ENCODE measurements at places on chromosomes 2 and 18.
A peak's percentile ranks its signal among the peaks of the same experiment; 100 is the strongest.

DNA sequence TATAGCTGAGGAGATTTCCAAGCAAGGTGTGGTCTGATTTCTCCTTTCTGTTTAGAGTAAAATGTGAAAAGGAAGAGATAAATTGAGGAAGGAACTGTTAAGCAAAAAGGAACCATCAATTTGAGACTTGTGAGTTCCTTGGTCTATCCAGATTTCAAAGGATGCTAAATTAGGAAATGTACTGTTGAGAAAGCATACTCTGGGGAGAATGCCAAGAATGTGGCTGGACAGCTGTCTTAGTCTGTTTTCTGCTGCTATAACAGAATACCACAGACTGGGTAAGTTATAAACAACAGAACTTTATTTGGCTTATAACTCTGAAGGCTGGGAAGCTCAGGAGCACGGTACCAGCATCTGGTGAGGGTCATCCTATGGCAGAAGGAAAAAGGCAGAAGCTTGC lies 1097.2 kb downstream of the TDRD15 start:
- DNase-seq: no peak

- DNase-seq: no peak
Measured at GRCh38 chr2:191512874-191513273, 165.1 kb upstream of the NABP1 start.

GRCh38 chr2:48148841-48149430 lies 242.6 kb upstream of the FBXO11 start:
- no peak for DNase-seq

- no peak for DNase-seq
Measured at GRCh38 chr2:199756211-199756610, 94.8 kb downstream of the FTCDNL1 start.

- no peak for DNase-seq
Measured at GRCh38 chr18:25921677-25922421, 168.6 kb downstream of the SS18 start.

DNA sequence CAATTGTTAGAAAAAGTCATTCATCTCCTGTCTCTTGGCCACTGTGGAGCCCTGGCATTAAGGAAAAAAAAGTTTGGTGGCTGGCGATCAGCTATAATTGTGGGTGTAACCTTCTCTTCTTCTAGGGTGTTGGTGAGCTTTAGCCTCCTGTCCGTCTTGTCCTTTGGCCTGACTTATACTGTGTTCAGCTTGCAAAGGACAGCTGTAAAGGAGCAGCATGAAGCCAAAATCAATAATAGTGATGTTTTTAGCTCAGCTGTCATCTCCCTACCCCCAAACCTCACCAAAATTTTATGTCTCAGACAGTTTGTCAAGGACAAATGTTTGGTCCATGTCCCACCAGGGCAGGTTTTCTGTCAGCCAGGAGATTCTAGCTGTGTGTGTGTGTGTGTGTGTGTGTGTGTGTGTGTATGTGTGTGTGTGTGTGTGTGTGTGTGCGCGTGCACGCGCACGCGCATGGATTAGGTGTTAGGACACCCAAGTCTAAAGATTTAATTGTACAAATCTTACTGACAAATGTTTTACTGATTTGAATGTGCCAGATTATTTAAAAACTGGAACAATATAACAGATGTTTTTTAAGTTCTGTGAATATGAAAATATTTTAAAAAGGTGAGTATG lies 109.2 kb downstream of the PTPRM start:
- no peak for DNase-seq

DNA sequence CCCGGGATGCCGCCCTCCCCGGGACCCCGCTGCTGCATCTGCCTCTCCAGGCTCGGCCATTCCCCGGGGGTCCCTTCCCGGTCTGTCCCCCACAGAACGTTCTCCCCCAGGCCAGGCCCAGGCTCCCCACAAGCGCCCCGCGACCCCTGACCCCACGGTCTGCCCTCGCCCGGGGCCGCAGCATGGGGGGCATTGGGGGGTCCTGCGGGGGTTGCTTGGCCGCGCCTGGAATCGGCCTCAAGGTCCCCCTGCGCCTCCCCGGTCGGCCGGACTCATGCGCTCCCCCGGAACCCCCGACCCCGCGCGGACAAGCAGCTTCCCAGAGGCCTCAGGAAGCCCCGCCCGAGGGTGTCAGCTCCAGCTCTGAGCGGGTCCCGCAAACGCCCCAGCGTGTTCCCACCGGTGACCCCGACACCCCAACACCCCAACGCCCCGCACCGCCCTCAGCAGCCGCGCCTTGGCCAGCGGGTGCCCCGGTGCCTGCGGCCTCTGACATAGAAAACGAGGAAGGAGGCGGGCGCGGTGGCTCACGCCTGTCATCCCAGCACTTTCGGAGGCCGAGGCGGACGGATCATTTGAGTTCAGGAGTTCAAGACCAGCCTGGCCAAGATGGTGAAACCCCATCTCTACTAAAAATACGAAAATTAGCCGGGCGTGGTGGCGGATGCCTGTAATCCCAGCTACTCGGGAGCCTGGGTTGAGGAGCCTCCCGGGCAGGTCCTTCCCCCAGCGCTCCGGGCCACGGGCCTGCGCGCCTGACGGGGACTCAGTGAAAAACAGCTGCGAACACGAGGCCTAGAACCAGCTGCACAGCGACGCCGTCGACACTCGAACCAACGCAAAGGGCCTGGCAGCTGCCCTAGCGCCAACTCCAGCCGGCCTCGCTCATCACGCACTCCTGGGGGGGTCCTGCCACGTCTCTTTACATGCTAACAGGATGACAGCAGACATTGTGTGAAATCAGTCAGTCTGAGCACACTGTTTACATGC lies 61.8 kb upstream of the CTDP1 start:
- no peak for DNase-seq

GRCh38 chr2:26175466-26176278 lies 2.8 kb downstream of the GAREM2 start:
- DNase-seq: no peak

- no peak for DNase-seq
Measured at GRCh38 chr2:199979398-199979797, 24.0 kb downstream of the MAIP1 start.

- DNase-seq: no peak
Measured at GRCh38 chr2:166643980-166644379, 149.9 kb upstream of the SCN7A start.

GRCh38 chr2:143926736-143927135 lies 593.2 kb downstream of the ZEB2 start:
- no peak for DNase-seq

- no peak for DNase-seq
Measured at GRCh38 chr2:127572841-127573240, 37.4 kb downstream of the MYO7B start.

- peak; percentile 25 for DNase-seq
Measured at GRCh38 chr2:216328347-216328746, 43.9 kb downstream of the MARCHF4 start.

DNA sequence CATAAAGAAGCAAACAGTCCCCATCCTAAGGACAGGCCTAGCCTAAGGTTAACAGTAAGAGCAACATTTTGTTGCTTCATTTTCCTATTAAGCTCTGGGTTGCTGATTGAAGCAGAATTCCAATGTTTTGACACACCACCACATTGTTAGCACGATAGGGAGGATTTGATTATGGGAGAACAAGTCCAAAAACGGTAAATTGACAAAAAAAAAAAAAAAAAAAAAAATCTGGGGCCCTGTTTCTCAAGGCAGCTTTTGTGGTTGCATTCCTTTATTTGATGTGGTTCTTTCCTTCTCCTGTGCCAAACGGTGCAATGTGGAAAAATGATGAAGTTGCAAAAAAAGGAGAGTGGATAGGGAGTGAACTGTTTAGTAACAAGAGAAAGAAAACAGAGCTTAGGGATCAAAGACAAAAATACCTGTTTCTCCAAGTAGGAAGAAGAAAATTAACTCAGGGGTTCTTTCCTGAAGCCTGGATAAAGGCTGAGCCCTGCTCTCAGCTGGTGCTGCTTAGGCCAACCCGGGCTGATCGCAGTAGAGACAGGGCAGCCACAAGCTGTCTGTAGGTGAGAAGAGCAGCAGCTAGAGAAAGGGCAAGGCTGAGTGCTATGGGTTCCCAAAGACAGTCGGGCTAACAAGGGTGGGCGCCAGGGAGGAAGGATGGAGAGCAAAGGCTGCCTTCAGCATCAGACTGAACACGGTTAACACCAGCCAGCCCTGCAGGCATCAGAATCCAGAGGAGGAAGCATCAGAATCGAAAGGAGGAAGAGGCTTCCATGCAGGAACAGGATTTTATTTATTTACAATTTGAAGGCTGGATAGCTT lies 167.8 kb upstream of the FOSL2 start:
- peak; percentile 94 for DNase-seq

DNA sequence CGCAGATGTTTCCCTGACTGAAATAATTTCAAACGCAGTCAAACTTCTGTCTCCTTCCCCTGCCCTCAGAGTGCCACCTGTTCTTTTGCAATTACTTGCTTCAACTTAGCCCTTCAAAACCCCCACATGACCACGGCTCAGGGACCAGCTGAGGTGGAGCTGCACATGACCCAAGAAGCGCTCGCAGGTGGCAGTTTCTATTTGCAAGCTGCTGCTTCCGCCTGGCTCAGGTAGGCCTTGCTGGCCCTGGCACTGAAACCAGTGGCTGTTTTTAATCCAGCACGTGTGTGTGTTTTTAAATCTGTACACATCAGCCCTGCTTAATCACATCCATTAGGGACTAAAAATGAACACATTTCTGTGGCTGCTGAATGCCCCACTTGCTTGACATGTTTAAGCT lies 95.3 kb downstream of the CCDC93 start:
- DNase-seq: no peak

DNA sequence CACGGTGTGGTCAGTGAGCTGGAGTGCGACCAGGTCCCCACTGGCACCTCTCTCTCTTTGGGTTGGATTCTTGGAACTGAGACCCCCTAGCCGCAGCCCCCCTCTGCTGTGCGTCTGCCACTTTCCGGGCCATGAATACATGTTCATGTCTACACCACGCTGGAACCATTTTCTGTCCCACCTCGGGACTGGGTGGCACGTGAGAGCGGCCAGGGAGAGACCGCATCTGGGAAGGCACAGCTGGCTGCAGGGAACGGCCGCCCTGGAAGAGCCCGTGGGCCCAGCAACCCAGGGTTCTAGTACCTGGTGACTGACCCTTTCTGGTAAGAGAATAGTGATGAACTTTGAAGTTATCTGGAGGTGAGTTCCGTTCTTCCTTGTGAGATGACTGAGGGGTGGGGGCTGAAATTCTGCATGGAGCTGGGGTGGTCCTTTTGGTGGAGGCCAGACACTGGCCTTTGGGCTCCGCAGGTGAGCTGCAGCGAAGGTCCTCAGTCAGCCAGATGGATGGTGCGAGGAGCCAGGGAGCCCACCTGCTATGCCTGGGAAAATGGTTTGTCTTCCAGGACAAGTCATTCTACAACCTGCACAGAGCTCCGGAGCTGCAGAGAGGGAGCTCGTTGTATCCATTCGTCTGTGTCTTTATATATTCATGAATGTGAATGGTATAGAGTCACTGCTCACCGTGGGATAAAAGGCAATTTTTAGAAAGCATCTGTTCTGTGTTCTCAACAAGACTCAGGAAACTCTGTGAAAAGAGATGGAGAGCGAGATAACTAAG lies 223.5 kb downstream of the NDUFA10 start:
- no peak for DNase-seq

DNA sequence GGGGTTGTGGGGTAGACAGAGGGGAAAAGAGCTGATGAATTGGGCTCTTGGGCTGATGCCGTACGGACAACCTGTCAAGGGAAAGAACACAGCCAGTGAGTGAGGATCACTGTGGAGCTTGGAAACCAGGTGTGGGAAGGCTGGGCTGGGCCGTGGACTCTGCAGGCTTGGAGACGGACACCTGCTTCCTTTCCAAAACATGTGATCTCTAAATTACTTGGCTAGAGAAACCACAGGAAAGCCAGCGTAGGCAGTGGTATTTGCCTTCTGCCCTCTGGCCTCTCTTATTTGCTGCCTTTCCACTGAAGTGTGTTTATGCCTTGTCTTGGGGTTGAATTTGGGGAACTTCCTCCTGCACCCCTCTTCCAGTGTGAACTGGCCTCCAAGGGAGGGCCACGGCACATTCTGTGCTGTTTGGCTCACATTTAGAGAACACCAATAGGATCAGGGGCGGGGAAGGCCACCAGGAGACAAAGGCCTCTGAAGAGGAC lies 267.7 kb downstream of the PRKCE start:
- DNase-seq: no peak

DNA sequence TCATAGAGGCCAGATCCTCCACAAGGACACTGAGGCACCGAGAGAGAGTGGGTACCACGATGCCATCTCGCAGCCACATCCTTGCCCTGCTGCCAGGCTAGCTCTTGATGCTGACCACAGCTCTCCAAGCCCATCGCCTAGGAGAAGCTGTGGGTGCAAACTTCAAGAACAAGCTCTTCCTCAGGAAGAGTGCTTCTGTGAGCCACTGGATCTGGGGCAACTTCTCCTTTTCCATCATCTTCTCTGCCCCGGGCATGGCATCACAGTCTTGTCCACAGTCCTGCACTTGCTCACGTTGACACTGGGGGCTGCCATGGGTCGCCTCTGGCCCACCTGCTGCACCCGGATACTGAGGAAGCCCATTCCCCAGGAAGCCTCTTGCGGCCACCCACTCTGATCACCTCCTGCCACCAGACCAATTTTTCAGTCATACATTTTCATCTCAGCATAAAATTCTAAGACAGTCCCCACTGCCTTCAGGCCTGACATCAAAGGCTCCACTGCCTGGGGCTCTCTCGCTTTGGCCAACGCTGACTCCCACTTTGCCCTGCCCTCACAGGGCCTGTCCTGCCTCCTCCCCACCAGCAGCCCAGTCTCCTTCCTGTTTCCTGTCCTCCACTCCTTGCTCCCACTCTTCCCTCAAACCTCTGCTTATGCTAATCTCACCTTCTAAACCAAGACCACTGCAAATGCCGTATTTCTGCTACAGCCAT lies 243.9 kb downstream of the AFF3 start:
- DNase-seq: no peak

GRCh38 chr2:160484859-160485520 lies 8.6 kb downstream of the RBMS1 start:
- DNase-seq: no peak

DNA sequence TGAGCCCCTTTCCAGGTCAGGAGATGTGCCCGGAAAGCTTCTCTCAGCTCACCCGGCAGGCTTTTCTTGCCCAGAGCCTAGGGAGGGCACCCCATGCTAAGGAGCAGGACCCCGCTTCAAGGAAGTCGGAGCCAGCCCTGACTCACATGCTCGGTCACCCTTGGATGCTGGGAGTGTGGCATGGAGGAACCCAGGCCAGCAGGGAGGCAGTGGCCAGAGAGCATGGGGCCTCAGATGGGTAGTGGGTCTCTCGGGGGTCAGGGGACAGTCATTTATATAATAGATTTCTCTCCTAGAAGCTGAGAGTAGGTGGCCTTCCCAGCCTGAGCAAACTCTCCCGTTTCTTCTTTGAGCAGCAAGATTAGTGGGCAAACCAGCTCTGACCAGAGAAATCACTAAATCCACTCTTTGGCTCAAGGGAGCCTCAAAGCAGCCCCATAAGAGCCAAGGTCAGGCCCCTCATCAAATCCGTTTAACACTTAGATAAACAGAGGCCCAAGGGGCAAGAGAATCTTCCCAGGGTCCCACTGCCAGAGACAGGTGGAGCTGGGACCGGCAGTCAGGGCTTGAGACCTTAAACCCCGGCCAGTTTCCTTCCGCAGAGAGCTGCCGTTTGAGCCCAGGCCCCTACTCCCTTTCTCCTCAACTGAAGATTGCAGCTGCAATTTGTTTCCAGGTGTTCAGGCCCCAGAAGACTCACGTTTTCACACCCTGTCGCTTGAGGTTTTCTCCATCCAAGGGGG lies 113.1 kb downstream of the CYP26B1 start:
- DNase-seq: no peak

GRCh38 chr2:142596334-142597088 lies 281.0 kb upstream of the KYNU start:
- DNase-seq: peak; percentile 60

- no peak for DNase-seq
Measured at GRCh38 chr2:98730053-98730706, 752 bp downstream of the MGAT4A start.

GRCh38 chr2:178886006-178886405 lies 78.8 kb upstream of the TTN start:
- no peak for DNase-seq

GRCh38 chr2:56474412-56475158 lies 290.8 kb downstream of the CCDC85A start:
- no peak for DNase-seq

Measured in astrocyte of the spinal cord (primary cell).